SK-N-SH treated with all-trans-retinoic acid at 6 μM for 48 hours (cell line): ENCODE measurements at places on chromosomes 5 and 9.

GRCh38 chr9:124764774-124765438 lies 6.2 kb downstream of the NR6A1 start:
- peak; percentile 72 for ATAC-seq

DNA sequence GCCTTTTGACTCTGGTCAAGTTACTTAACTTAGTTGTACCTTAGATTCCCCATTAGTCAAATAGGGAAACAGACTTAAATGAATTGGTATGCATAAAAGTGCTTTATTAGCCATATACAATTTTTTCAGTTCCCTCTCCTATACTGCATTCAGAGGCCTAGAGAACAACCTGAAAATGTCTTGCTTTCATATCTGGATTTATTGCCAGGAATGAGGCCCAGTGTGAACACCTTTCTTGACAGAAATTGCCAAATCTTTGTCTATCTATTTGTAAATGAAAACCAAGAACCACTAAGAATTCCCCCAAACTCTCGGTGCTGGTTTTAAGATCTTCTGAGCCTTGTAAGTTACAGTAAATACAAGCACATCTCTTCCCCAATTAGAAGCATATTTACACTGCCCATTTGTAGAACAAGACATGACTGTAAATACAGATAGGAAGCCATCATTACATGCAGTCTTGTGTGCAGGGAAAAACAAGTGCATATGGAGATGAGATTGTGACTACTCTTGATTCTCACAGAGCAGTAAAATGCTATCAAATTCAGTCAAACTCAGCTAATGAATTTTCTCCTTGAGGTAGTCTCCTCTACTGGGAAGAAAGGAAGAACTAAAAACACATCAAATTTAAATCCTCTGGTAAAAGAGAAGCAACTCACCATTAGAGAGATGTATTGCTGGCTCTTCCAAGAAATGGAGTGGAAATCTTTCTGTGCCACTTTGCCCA lies 5.2 kb upstream of the FAM13B start:
- ATAC-seq = no peak

DNA sequence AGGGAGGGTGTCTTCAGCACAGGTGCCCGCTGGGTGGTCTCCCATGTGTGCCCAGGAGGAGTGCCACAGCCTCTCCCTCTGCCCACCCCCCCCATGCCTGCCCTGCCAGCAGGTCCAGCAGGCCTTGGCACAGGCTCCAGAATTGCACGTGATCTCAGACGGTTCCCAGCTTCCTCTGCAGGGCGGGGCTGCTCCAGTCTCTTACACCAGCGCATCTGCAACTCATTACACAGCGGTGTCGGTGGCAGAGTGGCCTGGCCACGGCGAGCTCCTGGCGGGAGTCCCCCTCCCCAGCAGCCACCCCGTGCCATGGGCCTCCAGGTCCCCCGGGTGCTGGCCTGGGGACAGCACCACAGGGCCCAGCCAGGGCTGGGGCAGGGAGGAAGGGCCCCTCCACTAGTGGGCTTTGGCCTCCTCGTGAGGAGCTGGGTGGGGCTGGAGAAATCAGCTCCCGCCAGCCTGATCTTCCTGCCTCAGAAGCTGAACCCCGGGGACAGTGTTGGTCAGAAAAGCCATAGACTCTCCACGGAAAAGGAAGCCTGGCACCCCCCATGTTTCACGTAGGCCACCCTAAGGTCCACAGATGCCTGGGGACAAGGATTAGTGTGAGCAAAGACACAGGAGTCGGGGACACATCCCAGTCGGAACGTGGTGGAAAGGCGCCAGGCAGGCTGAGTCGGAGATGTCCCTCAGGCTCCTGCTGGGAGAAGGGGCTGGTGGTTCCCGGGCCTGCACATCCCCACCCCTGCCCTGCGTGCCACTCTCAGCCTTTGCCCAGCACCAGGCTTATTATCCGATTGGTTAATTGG lies 40.2 kb downstream of the RXRA start:
- peak; percentile 83 for ATAC-seq

- peak; percentile 62 for ATAC-seq
Observed at GRCh38 chr5:150138551-150139265, 16.9 kb downstream of the PDGFRB start.
